ENCODE measurements at places on chromosomes 1 and 21.

GRCh38 chr1:247456021-247456420, 1.9 kb downstream of the OR2B11 start:
- DNase-seq: no peak

- DNase-seq: no peak
Measured at GRCh38 chr1:115539061-115539460, 102.7 kb upstream of the VANGL1 start.

DNA sequence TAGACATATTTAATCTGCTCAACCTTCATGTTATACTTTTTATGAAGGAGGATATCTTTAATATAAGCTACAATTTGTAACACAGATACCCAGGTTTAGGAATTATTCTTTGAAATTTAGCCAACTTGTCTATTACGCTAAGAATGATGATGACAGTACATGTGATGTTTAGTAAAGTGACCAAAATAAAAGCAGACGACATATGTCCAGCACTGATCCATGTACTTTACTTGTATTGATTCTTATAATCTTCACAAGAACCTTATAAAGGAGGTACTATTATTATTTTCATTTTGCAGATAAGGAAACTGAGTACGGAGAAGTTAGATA, 37.2 kb upstream of the ATG4C start:
- DNase-seq: no peak

DNA sequence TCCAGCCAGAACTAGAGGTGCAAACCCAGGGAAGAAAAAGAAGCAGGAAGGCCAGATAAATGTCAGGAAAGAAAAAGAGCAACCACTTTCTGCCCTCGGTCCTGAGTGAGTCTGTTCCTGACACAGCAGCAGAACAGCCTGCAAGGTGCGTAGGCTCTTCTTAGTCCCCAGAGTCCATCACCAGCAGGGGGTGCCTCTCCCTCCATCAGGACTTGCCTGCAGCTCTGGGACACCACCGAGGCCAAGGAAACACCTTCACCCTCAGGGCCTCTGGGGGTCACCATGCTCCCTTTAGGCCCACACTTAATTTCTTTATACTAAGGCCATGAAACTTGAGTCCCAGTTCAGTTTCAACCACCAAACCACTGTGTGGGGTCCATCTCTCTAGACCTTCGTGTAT, 43.7 kb upstream of the NFASC start:
- no peak for DNase-seq

DNA sequence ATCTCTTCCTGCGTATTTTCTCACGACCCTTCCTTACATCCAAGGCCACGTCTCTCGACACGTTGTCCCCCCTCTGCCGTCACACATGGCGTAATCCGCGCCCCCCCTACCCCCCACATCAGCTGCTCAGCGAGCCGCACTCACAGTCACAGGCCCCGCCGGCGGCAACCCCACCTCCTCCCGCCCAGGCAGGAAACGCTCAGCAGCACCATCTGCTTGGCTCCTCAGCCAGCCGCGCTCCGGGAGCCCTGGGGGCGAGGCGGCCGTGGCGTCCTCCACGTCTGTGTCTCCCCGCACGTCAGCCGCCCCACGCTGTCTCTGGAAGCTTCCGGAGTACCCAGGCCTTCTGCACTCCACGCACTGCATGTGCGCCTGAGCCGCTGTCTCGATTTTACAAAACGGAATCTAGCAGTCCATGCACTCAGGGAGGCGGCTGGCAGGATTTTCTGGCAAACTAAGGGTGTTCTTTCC, 64.6 kb downstream of the SIK1 start:
- peak; percentile 81 for DNase-seq

DNA sequence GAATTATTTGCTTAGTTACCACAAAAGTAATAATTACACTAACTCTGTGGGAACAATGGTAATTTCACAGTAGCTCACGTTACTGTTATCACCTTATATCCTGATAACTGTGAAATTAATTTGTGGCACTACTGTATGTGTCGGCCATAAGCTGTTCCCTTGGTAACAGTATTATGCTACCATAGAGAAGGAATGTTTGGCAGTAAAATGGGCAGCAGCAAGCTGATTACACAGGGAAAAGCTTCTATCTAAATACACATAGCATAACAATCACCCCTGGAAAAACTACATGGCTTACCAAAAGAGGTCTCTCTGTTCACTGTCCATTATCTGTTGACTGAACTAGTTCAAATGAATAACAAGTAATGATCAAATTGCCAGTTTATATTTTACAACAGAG, 124.1 kb downstream of the DPYD start:
- no peak for DNase-seq

DNA sequence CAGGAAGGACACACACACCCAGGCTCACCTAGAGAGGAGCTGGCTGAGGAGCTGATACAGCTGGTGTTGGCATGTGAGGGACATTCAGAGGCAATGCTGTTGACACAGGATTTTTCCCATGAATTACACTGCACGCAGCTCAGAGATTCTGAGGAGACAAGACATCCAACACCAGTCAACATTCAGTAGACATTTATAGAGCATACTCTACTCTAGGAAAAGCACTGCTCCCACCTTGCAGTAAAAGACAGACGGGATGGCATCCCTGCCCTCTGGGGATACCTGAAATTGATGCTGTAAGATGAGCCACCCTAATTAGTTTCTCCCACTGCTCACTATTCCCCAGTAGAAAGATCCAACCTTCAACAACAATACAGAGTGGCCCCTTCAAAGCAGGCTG, 5.1 kb downstream of the LYPD8 start:
- DNase-seq: no peak

DNA sequence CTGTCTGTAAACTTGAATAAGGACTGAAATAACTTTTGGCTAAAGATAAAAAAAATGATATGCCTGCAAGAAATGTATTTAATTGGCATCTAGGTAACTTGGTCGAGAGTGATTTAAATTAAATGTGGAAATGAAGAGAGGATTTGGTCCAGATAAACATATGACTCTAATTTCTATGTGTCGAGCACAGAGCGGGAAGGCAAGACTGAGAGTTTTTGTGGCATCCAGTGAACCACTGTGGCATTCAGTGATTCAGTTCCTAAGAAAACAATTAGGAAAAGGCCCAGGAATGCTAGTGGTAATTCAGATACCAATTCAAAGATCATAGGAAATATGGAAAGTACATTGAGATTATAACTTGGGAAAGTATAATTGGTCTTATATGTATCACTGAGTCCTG, 39.6 kb downstream of the PDE4B start:
- no peak for DNase-seq

DNA sequence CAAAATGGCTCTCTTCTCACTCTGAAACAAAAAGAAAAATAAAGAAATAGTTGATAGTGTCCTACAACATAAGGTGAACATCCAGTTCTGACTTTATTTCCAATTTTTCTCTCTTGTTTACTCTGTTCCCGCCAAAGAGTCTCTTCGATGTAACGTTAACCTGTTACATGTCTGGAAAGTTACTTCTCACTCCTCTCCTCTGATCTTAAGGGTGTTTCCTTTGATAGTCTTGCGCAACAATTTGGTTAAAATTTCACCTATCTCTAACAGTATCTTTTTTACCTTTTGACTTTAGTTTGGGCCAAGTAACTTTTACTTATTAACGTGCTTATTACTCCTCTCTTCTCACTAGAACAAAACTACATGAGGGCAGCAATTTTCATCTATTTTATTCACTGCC, 1450.2 kb downstream of the BRINP3 start:
- no peak for DNase-seq

DNA sequence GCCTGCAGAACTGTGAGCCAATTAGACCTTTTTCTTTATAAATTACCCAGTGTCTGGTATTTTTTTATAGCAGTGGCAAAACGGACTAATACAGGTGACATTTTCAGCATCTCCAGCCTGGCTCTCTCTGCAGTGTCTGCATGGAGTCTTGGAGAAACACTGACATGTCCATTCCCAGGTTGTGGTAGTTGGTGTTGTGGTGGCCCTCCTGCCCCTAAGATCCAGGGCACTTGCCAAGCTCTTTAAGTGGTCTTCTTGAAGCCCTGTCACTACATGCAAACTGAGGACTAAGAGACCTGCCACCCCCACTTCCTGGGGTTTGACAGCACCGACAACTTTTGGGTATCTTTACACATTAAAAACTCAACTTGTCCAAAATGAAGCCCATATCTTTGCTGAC, 419.4 kb downstream of the NPHP4 start:
- no peak for DNase-seq

DNA sequence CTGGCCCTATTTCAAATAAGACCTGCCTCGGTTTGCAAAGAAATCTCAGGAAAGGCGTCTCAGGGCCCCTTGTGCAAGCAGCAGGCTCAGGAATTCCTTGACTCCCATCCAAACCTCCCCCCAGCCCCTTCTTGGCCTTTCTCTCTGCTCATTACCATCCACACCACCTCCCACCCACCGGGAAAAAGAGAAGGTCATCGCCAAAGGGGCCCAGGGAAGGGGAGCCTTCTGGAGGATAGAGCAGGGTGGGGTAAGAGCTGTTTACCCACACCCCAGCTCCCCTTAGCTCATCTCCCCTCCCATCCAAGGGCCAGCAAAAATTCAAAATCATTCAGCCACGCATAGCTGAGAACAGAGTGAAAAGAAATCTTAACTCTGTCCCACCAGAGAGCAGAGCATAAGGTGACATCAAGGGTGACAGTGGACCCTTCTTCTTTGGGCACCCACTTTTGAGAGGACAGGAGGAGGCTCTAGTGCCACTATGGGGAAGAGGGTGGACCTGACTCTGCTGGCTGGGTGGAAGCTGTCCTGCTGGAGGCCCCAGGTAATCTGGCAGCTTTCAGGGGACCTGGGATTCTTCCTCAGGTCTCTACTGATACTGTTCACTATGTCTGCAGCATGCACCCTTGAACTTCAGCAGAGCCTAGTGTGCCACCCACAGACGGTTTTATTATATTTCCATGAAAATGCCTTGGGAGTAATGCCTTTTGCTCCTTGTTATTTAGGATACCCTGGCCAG, 3.9 kb upstream of the WNT2B start:
- no peak for DNase-seq

DNA sequence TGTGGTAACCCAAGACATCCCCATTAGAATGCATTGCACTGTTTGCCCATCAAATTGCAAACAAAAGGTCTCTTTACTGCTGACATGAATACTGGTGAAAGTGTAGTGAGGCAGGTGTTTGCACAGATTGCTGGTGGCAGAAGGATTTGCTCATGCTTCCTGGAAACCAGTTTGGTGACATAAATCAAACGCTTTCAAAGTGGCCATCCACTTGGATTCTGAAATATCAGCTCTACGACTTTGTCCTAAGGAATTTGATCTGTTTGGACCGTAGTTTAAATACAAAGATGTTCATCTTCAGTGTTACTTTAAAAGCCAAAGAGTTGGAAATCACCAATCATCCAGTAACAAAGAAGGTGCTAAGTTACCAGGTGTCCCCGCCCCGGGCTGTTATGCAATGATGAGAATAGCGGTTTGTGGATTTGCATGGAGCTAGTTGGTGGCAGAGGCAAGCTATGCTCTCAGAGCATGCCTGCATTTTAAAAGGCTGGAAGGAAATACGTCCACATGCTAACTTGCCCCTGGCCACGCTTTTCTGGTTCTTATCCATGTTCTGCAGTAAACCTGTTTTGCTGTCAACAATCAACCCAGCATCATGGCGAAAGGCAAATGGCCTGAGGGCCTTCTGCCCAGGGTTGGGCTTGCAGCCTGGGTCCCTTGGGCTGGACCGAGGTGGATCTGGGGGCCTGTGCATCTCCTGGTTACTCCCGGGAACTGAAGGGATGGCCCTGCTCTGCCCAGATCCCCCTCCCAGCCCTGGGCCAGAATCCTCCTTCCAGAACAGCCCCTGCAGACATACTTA, 49.2 kb downstream of the UMODL1 start:
- DNase-seq: no peak

GRCh38 chr1:192941722-192942411, 117.3 kb downstream of the UCHL5 start:
- no peak for DNase-seq

- DNase-seq: no peak
Measured at GRCh38 chr21:28771790-28772501, 220.7 kb downstream of the LTN1 start.
